ENCODE measurements at places on chromosomes 2 and 18.

DNA sequence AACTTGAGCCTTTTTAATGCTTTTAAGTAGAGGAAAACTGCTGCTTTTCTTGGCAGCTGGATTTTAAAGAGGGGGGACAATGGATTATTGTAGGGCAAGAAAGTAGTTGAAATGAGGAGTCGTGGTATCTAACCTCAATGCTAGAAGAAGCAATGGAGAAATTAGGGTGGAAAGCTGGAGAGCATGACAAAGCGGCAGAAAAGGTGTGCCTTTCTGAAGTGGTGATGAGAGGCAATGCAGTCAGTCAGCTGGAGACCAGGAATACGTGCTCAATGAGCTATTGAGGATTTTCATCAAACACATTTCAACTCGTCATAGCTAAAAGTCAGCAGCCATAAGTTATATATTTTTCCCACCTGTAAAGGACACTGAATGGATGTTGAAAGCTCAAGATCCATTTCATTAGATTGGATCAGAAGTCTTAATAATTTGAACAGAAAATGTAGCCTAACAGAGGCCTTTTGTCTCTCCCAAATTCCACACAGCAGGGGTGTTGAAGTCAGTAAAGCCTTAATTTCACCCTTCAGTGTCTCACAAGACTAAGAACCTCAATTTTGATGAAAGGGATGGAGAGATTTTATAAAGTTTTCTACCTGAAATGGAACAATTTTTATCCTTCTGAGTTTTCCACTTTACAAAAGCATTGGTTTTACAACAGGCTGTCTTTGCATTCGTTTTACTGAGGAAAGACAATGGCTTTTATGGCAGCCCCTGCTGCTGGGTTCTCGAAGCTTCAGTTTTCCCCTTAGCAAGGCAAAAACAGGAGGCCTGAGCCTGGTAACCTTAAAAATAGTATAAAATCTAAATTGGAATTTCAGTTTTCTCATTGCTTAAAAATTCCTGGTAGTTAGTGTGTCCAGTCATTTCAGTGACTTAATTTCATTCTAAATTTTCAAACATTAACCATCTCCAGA is 131.1 kb downstream of the CCDC102B start:
- no peak for DNase-seq

GRCh38 chr18:8966821-8967220 is 135.7 kb upstream of the NDUFV2 start:
- no peak for DNase-seq

DNA sequence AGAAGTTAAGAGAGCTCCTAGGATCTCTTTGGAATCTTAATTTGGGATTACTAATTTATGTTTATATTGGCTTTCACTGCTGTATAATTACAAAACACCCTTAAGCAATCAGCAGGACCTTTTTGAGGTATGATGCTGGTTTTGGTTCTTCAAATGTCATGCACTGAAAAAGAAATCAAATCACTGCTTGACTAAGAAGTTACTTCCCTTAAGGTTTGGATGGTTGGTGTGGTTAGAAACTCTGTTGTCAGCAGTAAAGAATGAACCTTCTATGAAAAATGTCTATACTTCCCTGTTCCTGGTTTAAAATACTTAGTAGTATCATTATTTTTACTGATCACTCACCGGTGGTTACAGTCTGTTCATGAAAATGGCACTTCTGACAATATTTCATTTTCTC is 5.5 kb downstream of the COLEC12 start:
- no peak for DNase-seq

GRCh38 chr2:3598912-3599854 is 4.3 kb downstream of the COLEC11 start:
- DNase-seq, result no peak
